ENCODE measurements at places on chromosomes 13 and 19. TPM values are rescaled to one million over a fixed set of nuclear protein-coding genes. Genes with fewer than 3 reads are reported as not detected.

The PRKCG gene
- not detected for total RNA-seq

The ZNF260 gene
- 8.9 TPM for total RNA-seq

The DIRAS1 gene
- total RNA-seq, result not detected

The KCNRG gene
- total RNA-seq, result 0.34 TPM

The SGCG gene
- total RNA-seq, result not detected

The LSR gene
- 2.7 TPM for total RNA-seq

The SIAH3 gene
- 0.03 TPM for total RNA-seq

The LYL1 gene
- 2.4 TPM for total RNA-seq

The PRODH2 gene
- not detected for total RNA-seq

The KLK13 gene
- total RNA-seq, result not detected

The TTYH1 gene
- 0.49 TPM for total RNA-seq

The ZNF441 gene
- total RNA-seq, result 4.4 TPM

The CTXN1 gene
- 1.9 TPM for total RNA-seq

Measured in activated T-helper 1 cell treated with anti-CD3 and anti-CD28 coated beads, Interleukin-12 subunit alpha, Interleukin-12 subunit beta, Interleukin-2, Interleukin-4 antibody, amounts not matched to agents 30 ng/mL and 10 ng/mL and 1 ng/mL, durations not matched to agents 14 hours and 24 hours and 36 hours (primary cell).